ENCODE measurements at places on chromosomes 11 and 22.
A peak's percentile ranks its signal among the peaks of the same experiment; 100 is the strongest.

- DNase-seq, result no peak
Observed at GRCh38 chr22:46242076-46242475, 8.0 kb downstream of the CDPF1 start.

DNA sequence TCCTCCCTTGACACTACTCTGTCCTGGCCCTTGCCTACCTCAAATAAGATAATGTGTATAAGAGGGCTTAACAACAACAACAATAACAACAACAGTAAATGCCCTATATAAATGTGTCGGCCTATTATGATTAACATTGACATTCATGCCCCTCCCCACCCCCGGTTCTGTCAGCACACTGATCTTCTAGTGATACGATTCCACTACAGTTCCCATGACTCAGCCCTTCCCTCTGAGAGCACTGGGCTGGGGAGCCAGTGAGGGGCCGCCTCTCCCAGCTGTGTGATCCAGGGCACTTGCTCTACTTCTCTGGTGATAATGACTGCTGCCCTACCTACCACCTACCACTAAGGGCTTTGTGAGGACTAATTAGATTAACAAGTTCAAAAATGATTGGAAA is 92.2 kb upstream of the PHOX2A start:
- DNase-seq, result no peak

- no peak for DNase-seq
Observed at GRCh38 chr11:64542172-64543125, 48.6 kb upstream of the SLC22A12 start.

GRCh38 chr11:120339394-120339890 is 3.2 kb downstream of the ARHGEF12 start:
- peak; percentile 89 for DNase-seq

GRCh38 chr11:116062129-116062489 is 557.9 kb upstream of the CADM1 start:
- DNase-seq, result no peak

DNA sequence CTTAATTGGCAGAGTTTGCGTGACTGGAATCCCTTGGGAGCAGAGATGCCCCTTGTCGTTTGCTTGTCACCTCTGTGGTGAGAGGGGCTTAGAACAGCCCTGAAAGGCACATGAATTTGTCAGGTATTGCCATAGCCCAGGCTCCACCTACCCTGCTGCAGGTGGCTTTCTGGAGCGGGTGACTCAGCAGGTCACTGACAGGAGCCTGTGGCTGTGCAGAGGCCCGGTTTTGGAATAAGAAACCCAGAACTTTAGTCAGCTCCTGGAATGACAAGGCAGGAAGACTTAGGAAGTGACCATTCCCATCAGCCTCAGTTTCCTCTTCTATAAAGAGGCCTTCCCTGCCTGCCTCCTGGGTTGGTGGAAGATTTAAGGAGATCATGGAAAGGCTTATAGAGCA is 539.7 kb downstream of the INSC start:
- no peak for DNase-seq

DNA sequence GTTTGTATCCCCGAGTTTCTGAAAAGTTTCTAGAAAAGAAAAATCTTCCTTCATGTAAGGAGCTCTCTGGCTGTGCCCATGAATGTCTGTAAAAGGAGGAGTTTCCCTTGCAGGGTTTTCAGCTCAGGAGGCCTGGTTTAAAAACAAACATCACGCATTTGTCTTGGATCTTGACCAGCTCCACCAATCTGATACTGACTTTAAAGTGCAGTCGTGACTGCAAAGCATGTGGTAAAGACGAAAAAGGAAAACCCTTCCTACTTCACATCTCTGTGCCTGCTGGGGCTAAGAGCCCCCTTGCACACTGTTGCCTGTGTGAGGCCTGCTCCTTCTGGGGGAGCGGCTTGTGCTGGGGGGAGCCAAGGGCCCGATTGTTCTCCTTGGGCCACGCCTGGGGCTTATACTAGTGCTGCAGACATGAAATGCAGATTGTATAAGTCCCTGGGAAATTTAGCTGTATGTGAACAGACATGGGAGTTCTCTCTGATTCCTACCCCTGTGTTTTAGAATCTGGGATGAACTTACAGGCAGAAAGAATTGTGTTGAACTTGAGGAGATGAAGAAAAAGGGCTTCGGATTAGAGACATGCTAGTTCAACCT is 62.1 kb downstream of the ADAMTS15 start:
- no peak for DNase-seq

DNA sequence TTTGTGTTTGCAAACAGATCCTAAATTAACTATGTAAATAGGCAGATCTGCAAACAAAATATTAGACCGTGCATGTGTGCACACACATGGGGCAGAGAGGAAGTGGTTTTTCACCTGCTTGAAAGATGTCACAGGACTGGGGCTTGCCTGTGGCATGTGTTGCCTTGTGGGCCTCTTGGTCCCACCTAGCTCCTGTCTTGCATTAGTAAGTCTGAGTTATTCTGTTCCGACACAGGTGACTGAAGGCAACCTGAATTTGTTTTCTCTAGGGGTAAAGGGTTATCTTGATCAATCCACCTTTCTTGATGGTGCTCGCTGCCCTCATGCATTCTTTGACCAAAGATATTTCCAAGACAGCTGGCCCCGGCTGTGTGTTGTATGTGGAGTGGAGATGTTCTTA is 667.5 kb downstream of the NTM start:
- DNase-seq, result no peak

All from myocyte (in vitro differentiated cells).